ENCODE measurements at places on chromosomes 2 and 18.

DNA sequence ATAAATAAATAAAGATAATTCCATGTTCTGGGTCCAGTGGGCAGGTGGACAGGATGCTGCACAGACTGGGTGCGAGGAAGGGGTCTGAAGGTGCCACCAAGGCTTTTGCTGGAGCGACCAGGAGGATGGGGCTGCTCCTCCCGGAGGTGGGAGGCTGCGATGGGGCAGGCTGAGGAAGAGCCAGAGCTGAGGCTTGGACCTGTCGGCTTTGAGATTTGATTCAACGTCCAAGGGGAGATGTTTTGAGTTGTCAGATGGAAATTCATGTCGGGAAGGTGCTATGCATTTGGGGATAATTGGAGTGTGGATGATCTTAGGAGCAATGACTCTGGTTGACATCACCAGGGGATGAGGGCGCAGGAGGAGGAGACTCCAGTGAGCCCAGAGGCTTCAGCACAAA, 11.7 kb downstream of the ALLC start:
- no peak for DNase-seq

DNA sequence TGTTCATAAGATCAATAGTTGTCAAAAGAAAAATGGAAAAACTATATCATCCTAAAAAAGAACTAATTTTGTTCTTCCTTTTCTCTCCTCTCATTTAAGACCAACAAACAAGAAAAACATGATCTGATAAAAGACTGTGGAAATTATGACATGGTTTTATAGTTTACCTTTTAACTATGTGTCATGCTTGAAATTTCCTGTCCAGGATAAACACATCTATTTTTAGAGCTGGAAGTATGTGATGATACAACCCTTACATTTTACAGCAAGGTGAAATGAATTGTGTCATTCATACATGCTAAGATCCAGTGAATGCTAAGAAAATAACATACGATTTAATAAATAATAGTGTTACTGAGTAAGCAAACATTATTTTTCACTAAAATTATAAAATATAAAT, 89.9 kb downstream of the GULP1 start:
- DNase-seq = peak; percentile 19

- DNase-seq = no peak
Observed at GRCh38 chr2:230721712-230722111, 9.1 kb downstream of the CAB39 start.

DNA sequence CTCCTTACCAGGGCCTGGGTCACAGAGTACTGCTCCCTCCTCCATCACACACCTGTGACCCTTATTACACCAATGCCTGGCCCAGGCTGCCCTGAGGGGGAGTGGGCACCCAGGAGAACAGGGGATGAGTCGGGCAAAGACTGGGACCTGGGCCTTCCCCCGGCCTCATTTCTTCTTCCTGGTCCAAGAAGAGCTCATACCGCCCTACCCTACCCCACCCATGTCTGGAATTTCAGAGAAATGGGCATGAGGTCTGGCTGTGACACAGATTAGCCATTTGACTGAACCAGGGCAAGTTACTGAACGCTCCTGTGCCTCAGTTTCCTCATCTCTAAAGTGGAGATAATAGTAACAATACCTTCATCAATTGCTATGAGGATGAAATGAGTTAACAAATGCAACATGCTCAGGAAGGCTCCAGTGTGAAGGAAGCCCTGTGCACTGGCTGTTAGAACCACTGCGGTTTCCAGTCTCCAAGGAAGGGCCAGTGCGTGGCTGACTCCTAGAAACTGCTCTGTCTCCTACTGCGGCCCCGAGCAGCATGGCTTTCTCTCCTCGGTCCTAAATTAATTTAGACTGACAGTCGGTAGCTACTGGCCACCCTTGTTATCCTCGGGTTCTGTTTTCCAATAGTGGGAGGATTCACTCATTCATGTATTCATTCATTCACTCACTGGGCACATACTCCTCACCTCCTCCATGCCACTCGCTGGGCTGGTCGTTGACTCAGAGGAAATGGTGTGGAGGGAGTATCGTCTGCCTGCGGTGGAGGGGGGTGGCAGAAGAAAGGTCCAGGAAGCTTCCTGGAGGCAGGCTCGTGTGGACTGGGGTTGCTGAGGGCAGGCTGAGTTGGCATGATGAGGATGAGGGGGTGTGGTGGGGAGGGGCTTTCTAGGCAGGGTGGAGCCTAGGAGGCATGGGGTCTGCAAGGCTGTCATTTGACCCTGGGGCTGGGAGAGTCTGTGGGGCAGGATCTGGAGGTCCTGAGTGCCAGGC, 175.6 kb downstream of the GLI2 start:
- no peak for DNase-seq

GRCh38 chr2:168622559-168622958, 166.5 kb downstream of the CERS6 start:
- DNase-seq = no peak

DNA sequence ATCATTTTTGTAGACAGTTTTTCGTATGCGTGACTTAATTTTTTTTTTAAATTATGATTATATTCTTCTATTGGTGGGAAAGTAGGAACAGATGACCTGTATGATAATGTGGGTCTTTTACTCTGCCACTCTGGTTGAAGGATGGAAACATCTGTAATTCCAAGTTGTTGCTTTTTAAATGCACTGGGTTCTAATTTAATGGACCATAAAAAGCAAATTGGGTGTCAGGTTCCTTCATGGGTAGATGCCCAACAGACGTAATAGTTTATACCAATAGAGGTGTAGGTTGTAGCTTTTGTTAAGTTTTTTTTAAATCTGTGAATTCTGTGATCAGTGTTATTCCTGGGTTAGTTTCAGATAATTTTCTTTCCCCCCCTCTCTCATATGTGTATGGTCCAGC, 117.6 kb downstream of the MAP4K4 start:
- DNase-seq = no peak

- DNase-seq = no peak
Observed at GRCh38 chr2:226994775-226995174, 158.9 kb downstream of the RHBDD1 start.

GRCh38 chr2:27522400-27522945, 25.8 kb downstream of the GCKR start:
- DNase-seq = no peak

- no peak for DNase-seq
Observed at GRCh38 chr18:48700446-48700845, 161.6 kb downstream of the CTIF start.

DNA sequence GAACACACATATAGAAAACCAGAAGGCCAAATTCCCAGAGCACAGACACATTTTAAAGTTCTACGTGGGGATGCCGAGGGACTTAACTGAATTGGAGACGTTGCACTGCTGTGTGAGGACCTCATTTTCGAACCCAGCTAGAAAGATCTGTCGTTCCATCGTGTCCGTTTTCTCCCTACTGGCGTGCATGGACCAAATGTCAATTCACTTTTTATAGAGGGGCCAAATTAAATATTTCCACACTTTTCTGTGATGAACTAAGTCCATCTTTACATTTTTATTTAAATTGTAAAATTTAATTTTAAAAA, 692 bp upstream of the TSHZ1 start:
- DNase-seq = no peak

GRCh38 chr2:120434492-120435308, 88.8 kb downstream of the INHBB start:
- DNase-seq = no peak

- DNase-seq = no peak
Observed at GRCh38 chr2:14350856-14351255, 281.7 kb upstream of the LRATD1 start.

Data from NCI-H2081 (cell line).